Natural killer cell (primary cell): ENCODE measurements at places on chromosomes 1 and 21. TPM values are rescaled to one million over a fixed set of nuclear protein-coding genes. Genes with fewer than 3 reads are reported as not detected.

DNA sequence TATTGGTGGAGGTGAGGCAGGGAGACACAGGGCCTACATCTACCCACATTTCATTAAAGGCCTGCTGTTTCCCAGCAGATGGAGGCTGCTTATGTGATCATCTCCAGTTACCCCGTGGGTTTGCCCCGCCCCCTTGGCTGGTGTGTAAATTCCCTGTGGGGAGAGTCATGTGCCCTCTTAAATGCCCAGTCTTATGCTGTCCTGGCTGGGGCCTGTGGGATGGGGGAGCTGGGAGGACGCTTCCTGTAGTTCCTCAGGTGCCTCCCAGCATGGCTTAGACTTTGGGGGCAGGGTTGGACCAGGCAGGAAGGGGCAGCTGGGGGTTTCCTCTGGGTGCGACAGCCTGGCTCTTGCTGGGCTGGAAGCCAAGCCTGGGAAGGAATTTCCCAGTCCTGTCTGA, 15.5 kb upstream of the CITED4 start:
- DNase-seq, result no peak

- no peak for DNase-seq
These were observed 277.1 kb downstream of the AJAP1 start for GRCh38 chr1:4931486-4931885.

Gene CLDN8
- total RNA-seq, result not detected

- DNase-seq, result no peak
These were observed 45.9 kb downstream of the TRIM11 start for GRCh38 chr1:228360533-228361313.

Gene ARHGEF16
- total RNA-seq, result not detected

- no peak for DNase-seq
These were observed 27.1 kb upstream of the ZC3H11B start for GRCh38 chr1:219639876-219640577.

DNA sequence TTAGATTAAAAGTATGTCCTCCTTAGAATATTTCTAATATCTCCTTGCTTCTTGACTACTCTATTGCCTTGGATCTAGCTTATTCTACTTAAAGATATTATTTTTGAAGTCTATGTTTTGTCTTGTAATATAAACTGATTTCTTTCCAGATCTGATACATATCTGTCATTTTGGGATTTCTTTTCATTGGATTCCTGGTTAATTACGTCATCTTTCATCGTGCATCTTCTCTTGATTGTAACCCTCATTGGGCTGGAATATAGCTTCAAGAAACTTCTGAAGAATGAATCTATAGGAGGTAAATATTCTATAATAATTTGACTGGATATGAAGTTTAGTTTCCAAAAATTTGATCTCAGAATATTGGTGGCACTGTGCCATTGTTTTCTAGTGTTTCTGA, 12.1 kb downstream of the NTMT2 start:
- DNase-seq, result no peak

Gene OR2T35
- not detected for total RNA-seq

Gene FNDC5
- total RNA-seq, result not detected

DNA sequence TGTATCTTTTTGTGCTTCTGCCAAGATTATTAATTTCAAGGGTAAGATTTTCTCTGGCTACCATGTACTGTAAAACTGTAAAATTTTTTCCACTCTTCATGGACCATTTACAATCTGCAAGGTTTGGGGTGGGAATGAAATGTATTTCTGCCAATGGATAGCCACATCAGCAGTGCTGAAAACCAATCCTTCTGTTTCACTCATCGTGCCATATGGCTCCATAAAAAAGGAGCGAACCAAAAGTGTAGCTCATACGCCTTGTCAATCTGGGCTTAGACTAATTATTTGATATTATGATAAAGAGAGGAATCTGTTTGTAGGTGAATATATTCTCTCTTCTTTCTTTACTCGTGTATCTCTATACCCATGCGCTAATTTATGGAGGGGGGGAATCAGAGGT, 3.0 kb upstream of the SLC44A5 start:
- no peak for DNase-seq

DNA sequence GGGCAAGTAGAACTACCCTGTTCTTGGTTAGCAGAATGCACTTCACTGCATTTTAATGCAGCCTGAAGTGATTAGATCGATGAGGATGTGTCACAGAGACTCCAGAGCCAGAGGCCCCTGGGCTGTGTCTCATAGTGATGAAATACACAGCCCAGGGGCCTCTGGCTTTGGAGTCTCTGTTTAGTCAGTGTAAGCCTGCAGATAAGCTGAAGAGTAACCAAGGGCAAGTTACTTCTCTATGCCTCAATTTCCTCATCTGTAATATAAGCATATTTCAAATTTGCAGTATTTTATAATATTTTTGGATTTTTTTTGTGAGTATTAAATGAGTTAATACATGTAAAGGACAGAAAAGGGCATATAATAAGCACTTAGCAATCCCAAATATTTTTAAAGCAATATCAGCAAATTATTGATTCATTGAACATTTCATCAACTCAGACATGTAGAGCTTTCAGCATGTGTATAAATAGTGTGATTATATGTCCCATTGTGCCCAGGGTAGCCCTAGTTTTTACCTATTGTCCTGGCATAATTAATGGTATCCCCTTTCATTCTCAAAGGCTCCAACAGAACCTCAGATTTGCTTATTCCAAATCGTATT, 23.6 kb upstream of the APOBEC4 start:
- DNase-seq, result no peak

Gene RSPH1
- 0.16 TPM for total RNA-seq

- DNase-seq, result no peak
These were observed 28.0 kb downstream of the LYPLAL1 start for GRCh38 chr1:219201656-219202055.

Gene C8A
- total RNA-seq, result not detected

DNA sequence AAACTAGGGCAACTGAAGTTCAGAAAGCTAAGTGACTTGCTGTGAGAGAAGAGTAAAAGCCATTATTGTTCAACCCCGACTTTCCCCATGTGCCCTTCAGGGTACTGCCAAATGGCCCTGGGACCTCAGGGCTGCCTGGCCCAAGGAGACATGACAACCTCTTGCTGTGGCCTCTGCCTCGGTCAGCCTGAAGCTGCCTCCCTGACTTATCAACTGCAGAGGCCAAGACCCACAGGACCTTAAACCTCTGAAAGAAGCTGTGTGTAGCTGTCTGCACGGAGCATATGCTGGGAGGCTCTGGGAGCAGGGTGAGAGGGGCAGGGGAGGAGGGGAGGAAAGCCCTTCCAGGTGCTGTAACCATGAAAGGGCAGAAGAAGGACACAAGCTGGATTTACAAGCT, 35.9 kb downstream of the HMGB4 start:
- no peak for DNase-seq

DNA sequence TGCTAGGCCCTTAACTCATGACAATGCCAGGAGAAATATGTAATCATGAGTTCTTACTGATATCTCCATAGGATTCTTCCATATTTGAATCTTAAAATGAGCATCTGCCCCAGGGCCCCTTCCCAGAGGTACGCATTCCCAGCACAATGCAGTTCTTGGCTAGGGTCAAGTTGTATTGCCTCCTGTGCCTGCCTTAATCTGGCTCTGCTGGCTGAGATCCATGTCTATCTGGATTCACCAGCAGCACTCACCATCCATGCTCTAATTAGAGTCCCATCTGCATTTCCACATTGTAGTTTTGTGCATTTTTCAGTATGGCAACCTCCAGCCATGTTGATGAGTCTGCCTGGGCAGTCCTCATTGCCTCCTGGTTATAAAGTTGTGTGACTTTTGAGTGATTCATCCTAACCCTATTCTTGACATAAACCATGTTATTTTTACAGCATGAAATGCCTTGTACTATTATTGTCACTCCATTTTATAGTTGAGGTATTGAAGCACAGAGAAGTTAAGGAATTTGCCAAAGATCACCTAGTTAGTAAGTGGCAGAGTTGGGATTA, 55.9 kb downstream of the CAMSAP2 start:
- DNase-seq, result no peak

DNA sequence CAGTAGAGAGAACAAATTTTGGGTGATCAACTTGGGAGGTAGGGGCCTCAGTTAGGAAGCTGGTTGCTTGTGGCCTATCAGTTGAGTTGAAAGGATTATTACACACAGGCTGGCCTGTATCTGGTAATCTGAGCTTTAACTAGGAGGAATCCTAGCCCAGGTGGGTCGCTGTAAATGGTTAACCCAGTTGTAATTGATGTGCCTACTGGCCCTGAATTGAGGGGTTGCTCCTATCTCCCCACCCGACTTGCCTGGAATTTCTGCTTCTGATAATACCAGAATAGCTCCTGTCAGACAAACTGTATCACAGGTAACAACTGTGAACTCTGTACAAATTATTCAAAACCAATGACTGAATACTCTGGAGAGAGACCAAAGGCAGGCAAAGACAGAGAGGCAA, 210.4 kb upstream of the RUNX1 start:
- DNase-seq, result no peak

- no peak for DNase-seq
These were observed 45.2 kb upstream of the HAO2 start for GRCh38 chr1:119323216-119323982.

Gene DDR2
- 2.0 TPM for total RNA-seq

DNA sequence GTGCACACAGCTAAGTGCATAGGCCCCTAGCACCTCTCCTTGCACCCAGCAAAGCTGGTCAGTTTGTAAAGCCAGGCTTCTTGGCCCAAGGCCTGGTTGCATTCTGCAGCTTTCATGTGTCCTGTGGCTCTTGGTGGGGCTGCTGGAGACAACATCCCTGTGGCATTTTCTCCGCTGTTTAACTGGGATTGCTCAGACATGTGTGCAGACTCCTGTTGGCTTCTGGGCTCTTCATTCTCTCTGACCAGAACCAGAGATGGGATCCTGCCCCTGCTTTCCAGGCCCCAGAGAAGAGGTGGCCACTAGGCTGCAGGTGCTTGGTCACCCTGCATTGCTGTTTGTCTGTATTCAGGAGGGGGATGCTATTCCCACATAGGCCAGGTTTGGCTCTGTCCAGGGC, 50.8 kb downstream of the FAM78B start:
- DNase-seq, result no peak

DNA sequence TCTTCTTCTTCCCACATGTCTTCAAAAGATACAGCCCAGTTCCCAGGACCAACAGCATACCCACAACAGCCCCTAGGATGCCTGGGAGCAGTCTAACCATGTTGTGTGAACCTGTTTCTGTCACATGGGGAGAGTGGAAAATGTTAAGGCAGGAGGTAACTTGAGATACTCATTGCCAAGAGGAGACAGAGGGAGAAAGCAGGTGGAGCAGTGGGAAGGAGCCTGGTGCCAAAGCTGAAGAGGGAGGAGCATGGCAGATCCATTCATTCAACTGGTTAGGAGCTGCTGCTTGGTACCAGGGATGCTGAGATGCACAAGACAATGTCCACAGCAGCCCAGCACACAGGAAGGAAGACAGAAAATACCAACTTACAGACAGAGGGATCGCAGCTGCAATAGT, 149.8 kb upstream of the ETV3 start:
- DNase-seq, result no peak

Gene NTMT2
- not detected for total RNA-seq

Gene RGS5
- total RNA-seq, result 0.30 TPM

Gene ADAMTS4
- total RNA-seq, result 0.20 TPM

DNA sequence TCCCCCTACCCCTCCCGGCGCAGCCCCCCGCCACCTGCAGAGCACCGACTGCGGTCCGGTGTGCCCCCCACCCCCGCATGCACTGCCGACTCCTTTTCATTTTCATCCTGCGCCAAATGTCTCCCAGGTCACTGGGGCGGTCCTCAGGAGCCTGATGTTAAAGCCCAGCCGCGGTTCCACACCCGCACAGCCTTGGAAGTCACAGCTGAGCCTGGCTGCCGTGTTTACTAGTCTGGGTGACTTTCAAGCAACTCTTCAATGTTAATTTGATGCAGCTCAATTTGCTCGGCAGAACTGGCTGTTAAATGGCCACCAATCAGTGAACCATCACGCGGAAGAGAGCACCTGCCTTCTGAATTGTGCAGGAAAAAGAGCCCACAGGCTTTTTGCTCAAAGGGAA, 27.2 kb downstream of the THAP3 start:
- DNase-seq, result no peak

GRCh38 chr1:42142894-42143675, 10.1 kb upstream of the GUCA2B start:
- no peak for DNase-seq

Gene F5
- 0.02 TPM for total RNA-seq

DNA sequence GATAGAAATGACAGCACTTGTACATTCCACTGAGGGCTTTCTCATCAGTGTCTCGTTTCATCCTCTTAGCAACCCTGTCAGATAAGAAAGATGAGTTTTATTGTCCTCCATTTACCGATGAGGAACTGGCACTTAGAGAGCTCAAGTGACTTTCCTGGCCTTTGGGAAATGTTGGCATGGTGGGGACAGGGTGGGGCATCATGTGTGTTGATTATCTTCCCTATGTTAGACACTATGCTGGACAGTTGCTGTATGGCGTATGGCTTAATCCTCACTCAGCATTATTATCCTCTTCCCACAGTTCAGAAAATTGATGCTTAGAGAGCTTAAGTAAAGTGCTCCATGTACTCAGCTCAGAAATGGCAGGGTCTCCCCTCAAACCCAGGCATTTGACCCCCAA, 163.2 kb downstream of the CAMTA1 start:
- DNase-seq, result no peak

Gene LMX1A
- not detected for total RNA-seq
